ENCODE measurements at places on chromosomes 11 and 22.

GRCh38 chr22:49781289-49781782, 46.3 kb downstream of the BRD1 start:
- no peak for DNase-seq

- DNase-seq = no peak
Observed at GRCh38 chr11:108559904-108560303, 33.7 kb downstream of the EXPH5 start.

DNA sequence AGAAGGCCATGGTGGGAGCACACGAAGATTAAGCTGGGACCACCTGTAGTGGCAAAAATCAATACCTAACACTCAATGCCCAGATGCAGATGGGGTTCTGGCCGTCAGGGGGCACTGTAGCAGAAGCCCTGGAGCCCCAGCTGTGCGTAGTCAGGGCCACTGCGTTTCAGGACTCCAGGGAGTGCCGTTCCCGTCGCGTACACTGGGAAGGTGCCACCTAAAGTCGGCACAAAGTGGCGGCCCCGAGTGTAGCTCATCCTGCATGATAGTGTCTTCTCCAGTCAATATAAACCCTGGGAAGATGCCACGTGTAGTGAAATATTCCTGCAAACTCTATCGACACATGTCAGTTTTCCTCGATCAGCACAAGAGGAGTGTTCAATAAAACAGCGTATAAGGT, 123.8 kb upstream of the NTM start:
- no peak for DNase-seq

GRCh38 chr11:82869657-82870056, 30.6 kb downstream of the PRCP start:
- DNase-seq = no peak

All from MM.1S (cell line).